ENCODE measurements at places on chromosomes 7 and 10. TPM values are rescaled to one million over a fixed set of nuclear protein-coding genes. Genes with fewer than 3 reads are reported as not detected.

PHYHIPL gene
- total RNA-seq, result 0.40 TPM

ATRNL1 gene
- total RNA-seq, result 5.6 TPM

DNA sequence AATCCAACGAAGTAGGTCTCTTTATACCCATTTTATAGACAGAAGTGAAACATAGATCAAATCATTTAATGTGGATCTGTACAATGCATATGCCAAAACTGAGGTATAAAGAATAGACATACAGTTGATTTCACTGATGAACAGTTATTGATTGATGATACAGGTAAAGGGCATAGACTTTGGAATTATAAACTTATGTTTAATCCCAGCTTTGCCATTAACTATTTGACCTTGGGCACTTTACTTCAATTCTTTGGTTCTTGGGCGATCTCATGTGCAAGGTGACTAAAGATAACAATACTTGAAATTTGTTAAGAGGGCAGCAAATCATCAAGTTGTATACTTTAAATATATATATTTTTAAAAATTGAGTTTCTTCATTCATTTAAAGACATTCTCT, 28.6 kb downstream of the FRA10AC1 start:
- no peak for DNase-seq

GRCh38 chr10:61919646-61920215, 18.2 kb downstream of the ARID5B start:
- no peak for DNase-seq
